HS-27A (cell line): ENCODE measurements at places on chromosomes 7 and 10.

- DNase-seq: no peak
Measured at GRCh38 chr7:5701085-5701914, 80.2 kb downstream of the RNF216 start.

- DNase-seq: no peak
Measured at GRCh38 chr7:107813524-107813923, 10.5 kb upstream of the SLC26A3 start.

DNA sequence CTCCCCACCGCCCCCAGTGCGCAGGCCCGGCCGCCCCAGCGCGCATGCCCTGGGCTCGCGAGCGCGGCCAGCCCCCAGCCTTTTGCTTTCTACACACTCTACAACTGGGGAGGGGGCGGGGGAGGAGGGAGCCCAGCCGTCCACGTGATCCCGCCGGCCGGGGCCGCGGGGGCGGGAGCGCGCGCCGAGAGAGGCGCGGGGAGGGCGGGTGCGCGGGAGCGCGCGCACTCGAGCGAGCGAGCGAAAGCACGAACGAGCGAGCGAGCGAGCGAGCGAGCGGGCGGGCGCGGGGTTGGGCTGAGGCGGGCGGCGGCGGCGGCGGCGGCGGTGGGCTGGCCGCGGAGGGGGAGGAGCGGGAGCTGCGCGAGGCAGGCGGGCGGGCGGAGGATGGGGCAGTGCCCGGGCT, at the start of gene AUTS2:
Gene AUTS2, plus strand, starts transcription at position 395 of the 406 bp plus-strand sequence. CDS start 1,179 bp downstream, outside the sequence.
- DNase-seq: no peak

DNA sequence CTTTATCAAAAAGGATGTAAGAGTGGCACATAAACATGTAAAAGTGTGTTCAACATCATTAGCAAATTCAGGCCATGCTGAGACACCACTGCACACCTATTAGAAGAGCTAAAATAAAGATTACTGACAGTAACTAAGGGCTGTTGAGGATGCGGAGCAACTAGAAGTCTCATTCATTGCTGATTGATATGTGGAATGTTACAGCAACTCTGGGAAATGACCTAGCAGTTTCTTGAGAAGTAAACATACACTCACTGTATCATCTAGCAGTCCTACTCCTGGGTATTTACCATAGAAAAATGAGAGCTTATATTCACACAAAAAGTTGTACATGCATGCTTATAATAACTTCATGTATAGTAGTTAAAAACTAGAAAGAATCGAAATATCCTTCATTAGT, 77.3 kb downstream of the CCSER2 start:
- no peak for DNase-seq

GRCh38 chr7:27351137-27351536, 108.5 kb downstream of the EVX1 start:
- no peak for DNase-seq

- DNase-seq: no peak
Measured at GRCh38 chr7:117683430-117684175, 189.6 kb downstream of the CTTNBP2 start.

DNA sequence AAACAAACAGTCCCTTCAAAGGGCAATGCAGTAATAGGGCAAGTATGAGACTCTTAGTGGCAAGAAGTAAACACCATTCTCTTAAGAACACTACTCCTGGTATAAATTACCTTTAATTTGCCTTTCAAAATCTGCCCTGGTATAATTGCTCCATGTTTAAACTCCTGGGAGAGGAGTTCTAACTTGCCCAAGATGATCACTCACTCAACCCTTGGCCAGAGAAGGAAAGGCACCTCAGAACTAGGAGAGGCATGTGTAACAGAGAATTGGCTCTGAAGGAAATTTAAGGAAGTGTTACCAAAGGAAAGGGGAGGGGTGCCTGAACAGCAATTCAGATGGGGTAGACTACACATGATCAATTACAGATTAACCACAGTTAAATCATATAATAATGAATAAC, 1173.6 kb upstream of the SORCS1 start:
- DNase-seq: no peak

DNA sequence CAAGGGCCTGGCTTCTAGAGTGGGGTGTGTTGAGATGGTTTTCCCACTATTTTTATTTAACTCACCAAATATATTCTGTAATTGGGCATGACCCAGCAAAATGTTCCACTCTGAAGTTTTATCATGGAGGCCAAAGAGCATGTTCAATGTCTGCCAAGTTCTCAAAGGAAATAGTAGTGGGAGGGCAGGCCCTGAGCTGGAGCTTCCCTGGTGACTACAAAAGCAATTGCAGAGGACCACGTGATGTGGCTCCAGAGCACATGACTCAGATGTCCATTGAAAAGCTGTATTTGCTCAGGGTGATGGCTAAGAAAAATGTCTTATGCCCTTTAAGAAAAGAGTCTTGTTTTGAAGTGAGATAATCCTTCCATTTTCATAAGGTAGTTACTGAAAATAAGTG, 1024.8 kb downstream of the LRMDA start:
- no peak for DNase-seq

- DNase-seq: peak; percentile 8
Measured at GRCh38 chr10:110600487-110601101, 33.1 kb downstream of the SMC3 start.

DNA sequence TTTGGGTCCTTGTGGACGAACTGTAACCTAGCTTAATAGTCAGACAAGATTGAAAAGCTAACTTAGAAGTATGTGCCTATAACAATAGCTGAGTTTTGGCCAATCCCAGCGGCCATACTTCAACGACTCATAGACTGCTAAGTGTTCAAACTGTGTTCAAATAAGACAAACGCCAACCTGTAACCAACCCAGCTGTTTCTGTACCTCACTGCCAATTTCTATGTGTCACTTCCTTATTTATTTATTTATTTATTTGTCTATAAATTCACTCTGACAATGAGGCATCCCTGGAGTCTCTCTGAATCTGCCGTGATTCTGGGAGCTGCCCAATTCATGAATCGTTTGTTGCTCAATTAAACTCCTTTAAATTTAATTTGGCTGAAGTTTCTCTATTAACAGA, 21.7 kb downstream of the ST8SIA6 start:
- no peak for DNase-seq

DNA sequence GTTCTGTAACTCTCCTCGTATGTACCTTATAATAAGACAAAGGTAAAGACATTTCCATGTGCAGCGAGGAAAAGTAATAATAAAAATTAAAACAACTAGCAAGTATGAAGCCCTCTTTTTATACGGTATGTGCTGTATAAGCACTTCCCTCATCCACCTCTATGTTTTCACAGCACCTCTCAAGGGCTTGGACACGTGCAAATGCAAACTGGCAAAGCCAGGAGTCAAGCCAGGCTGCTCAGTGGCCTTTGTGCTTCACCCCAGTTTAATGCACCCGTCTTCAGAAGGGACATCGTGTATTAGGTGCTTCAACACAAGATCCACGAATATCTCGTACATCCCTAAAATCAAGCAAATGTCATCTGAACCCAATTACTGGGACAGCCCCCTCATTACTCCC, 1.3 kb upstream of the DGKI start:
- DNase-seq: no peak

DNA sequence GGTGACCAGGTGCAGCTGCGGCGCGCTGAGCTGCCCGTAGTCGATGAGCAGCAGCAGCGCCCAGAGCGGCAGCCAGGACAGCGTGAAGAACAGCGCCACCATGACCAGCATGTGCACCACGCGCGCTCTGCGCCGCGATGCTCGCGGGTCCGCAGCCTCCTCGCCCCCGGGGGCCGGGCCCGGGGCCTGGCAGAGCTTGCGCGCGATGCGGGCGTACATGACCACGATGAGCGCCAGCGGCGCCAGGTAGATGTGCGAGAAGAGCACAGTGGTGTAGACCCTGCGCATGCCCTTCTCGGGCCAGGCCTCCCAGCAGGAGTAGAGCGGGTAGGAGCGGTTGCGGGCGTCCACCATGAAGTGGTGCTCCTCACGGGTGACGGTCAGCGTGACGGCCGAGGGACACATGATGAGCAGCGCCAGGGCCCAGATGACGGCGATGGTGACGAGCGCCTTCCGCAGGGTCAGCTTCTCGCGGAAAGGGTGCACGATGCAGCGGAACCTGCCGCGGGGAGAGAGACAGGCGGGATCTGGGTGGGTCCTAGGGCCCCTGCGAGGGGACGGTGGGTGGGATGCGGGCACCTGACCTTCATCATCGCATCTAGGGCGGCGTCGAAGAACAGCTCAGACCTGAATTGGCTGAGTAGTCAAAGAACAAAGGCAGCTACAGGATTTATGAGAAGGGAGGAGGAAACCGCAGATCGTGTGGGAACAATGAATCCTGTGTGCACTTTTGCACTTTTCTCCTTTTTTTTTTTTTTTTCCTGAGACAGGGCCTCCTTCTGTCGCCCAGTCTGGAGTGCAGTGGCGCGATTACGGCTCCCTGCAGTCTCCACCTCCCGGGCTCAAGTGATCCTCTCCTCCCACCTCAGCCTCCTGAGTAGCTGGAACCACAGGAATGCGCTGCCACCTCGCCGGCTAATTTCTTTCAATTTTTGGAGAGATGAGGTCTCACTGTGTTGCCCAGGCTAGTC, 22.4 kb upstream of the PPA1 start:
- no peak for DNase-seq
